ENCODE measurements at places on chromosomes 7 and 10. TPM values are rescaled to one million over a fixed set of nuclear protein-coding genes. Genes with fewer than 3 reads are reported as not detected.

HKDC1 gene
- 4.1 TPM for total RNA-seq

CLDN15 gene
- total RNA-seq, result 21.2 TPM

TRPV6 gene
- total RNA-seq, result 5.7 TPM

AFAP1L2 gene
- total RNA-seq, result 0.98 TPM

GRCh38 chr7:39413636-39414223 lies 152.5 kb upstream of the YAE1 start:
- H3K27ac ChIP-seq, result peak overlapping the region; percentile 73
- peaks cover 6% of the 10 kb centered on the region for H3K27me3 ChIP-seq
- H3K36me3 ChIP-seq, result no peaks in the 10 kb centered on the region
- peak overlapping the region; percentile 86 for H3K4me3 ChIP-seq

- no peak for DNase-seq
- H3K27me3 ChIP-seq, result no peaks in the 10 kb centered on the region
- no peak overlapping the region for H3K27ac ChIP-seq
- H3K4me3 ChIP-seq, result no peak overlapping the region
- H3K4me1 ChIP-seq, result peaks cover 9% of the 10 kb centered on the region
Measured at GRCh38 chr7:111929264-111929663, 276.9 kb downstream of the DOCK4 start.

- no peaks in the 10 kb centered on the region for H3K4me1 ChIP-seq
- H3K4me3 ChIP-seq, result no peak overlapping the region
- H3K36me3 ChIP-seq, result no peaks in the 10 kb centered on the region
- DNase-seq, result no peak
- H3K27me3 ChIP-seq, result no peaks in the 10 kb centered on the region
Measured at GRCh38 chr10:88687853-88688467, 18.1 kb upstream of the LIPK start.

- peaks cover 20% of the 10 kb centered on the region for H3K4me1 ChIP-seq
- H3K4me3 ChIP-seq, result no peak overlapping the region
- H3K36me3 ChIP-seq, result no peaks in the 10 kb centered on the region
Measured at GRCh38 chr10:78658645-78659597, 409.8 kb upstream of the ZMIZ1 start.
